ENCODE measurements at places on chromosomes 3 and 15.

DNA sequence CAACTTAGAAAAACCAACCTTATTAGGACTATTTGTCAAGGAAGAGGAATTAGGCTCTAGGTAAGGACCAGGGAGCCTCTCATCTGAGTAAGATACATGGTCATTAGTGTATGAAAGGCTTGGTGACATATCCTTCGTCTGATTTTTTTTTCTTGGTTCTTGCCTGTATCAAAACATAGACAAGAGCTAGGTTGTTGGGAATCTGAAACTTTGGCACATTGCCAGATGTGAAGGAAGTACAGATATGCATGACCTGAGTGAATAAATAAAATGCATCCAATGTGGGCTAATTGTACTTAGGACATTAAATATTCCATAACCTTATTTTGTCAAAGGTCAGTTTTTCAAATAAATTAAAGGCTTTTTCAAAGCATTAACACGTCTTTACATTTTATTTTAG, 151.8 kb downstream of the SYNPR start:
- DNase-seq = no peak

DNA sequence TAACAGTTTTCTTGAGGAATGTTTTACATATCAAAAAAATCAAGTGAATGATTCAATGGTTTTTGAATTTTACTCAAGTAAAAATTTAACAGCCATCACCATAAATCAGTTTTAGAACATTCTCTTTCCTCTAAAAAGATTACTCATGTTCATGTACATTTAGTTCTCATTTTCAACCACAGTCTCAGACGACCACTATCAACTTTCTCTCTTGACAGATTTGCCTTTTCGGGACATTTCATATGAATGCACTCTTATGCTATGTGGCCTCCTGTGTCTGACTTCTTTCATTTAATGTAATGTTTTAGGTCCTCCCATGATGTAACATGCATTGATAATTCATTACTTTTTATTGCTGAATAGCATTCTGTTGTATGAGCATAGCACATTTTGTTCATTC, 309.3 kb upstream of the PLSCR5 start:
- no peak for DNase-seq

DNA sequence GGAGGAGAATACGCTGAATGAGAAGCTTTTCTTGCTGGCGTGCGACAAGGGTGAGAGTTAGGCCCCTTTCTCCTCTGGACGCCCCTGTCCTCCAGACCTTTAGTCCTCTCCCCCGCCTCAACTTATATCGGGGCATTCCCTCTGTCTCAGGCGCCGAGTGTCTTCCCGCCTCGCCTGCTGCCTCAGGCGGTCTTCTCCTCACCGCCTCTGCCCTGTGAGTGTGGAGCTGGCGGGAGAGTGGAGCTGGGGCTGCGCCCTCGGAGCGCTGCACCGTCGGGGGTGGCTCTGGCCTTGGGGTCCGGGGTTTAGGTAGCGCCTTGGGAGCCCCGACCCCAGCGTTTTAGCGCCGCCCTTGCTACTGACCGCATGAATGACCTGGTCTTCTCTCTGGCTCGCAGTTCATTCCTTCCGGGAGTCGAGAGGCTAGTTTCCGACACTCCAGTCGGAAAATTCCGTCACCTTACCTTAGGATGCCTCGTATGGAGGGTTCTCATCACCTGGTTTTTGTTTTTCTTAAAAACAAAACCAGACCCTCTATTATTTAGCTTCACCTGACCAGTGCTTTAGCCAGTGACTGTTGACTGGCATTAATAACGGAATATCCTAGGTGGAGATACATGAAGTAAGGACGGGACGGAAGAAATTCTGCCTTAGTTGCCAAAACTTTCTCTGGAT, 985 bp downstream of the TRPC1 start:
- no peak for DNase-seq

GRCh38 chr15:83769411-83769999, 115.6 kb downstream of the ADAMTSL3 start:
- DNase-seq = no peak

GRCh38 chr3:64954995-64955636, 267.3 kb upstream of the ADAMTS9 start:
- no peak for DNase-seq

- DNase-seq = no peak
Measured at GRCh38 chr3:196624067-196624790, 15.3 kb upstream of the NRROS start.

- no peak for DNase-seq
Measured at GRCh38 chr3:145118303-145118702, 1042.7 kb downstream of the PLOD2 start.

- no peak for DNase-seq
Measured at GRCh38 chr15:75107908-75108838, 84.8 kb downstream of the PPCDC start.

- DNase-seq = no peak
Measured at GRCh38 chr3:108554229-108554628, 35.0 kb downstream of the CIP2A start.

GRCh38 chr15:43412096-43412495, 41.2 kb downstream of the TUBGCP4 start:
- DNase-seq = no peak

GRCh38 chr3:101077361-101078011, 84.3 kb upstream of the ABI3BP start:
- DNase-seq = no peak

GRCh38 chr3:25338158-25338725, 89.8 kb upstream of the RARB start:
- no peak for DNase-seq

- DNase-seq = no peak
Measured at GRCh38 chr3:39349080-39349479, 19.6 kb downstream of the CCR8 start.

DNA sequence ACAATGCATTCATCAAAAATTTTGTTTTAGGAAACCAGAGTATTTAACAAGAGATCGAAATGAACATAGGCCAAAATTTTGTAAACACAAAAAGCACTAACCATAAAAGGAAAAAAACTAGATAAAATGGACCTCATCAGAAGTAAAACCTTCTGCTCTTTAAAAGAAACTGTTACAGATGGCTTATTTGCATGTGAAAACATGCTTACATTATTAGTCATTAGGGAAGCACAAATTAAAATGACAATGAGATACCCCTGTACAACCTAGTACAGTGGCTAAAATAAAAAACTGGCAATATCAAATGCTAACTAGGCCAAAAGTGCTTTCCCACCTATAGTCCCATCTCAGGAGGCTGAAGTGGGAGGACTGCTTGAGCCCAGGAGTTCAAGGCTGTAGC, 19.3 kb downstream of the UBR1 start:
- DNase-seq = no peak

GRCh38 chr3:14740983-14741382, 66.0 kb downstream of the C3orf20 start:
- DNase-seq = no peak

GRCh38 chr3:99430348-99431134, 207.9 kb upstream of the COL8A1 start:
- no peak for DNase-seq
